Endodermal cell (in vitro differentiated cells): ENCODE measurements at places on chromosomes 2 and 18. TPM values are rescaled to one million over a fixed set of nuclear protein-coding genes. Genes with fewer than 3 reads are reported as not detected.

DNA sequence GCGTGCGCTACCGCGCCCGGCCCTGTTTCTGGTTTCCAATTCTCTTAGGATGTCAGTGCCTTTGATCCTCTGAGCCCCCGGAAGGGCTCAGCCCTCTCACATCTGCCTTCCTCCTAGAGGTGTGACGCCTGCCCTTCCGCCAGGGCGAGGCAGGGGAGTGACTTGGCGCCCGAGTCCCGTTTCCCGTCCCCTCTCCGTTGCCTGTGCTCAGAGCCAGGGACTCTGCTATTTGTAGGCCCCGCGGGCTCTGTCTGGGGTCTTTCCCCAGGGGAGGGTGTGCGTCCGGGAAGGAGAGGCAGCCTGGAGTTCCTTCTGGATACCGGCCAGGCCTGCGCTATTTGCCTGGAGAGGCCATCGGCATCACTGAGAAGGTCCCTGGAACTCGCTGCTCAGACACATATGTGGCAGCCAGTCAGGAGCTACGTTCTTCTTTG, 103.7 kb upstream of the TAF1B start:
- H3K4me1 ChIP-seq, result no peaks in the 10 kb centered on the region
- no peak for DNase-seq
- no peaks in the 10 kb centered on the region for H3K27me3 ChIP-seq
- H3K4me3 ChIP-seq, result no peak overlapping the region
- H3K36me3 ChIP-seq, result no peaks in the 10 kb centered on the region

GRCh38 chr2:59752512-59752911, 800.9 kb downstream of the BCL11A start:
- H3K27ac ChIP-seq, result no peak overlapping the region
- H3K4me3 ChIP-seq, result no peak overlapping the region
- no peaks in the 10 kb centered on the region for H3K36me3 ChIP-seq

GRCh38 chr2:128170776-128171175, 79.8 kb downstream of the UGGT1 start:
- H3K4me1 ChIP-seq, result no peaks in the 10 kb centered on the region
- H3K36me3 ChIP-seq, result peaks cover 91% of the 10 kb centered on the region
- no peak overlapping the region for H3K4me3 ChIP-seq
- no peak for DNase-seq
- H3K27me3 ChIP-seq, result no peaks in the 10 kb centered on the region

GRCh38 chr18:10440884-10441283, 13.6 kb upstream of the APCDD1 start:
- H3K4me3 ChIP-seq, result no peak overlapping the region
- peaks cover 2% of the 10 kb centered on the region for H3K4me1 ChIP-seq
- H3K27ac ChIP-seq, result no peak overlapping the region

DNA sequence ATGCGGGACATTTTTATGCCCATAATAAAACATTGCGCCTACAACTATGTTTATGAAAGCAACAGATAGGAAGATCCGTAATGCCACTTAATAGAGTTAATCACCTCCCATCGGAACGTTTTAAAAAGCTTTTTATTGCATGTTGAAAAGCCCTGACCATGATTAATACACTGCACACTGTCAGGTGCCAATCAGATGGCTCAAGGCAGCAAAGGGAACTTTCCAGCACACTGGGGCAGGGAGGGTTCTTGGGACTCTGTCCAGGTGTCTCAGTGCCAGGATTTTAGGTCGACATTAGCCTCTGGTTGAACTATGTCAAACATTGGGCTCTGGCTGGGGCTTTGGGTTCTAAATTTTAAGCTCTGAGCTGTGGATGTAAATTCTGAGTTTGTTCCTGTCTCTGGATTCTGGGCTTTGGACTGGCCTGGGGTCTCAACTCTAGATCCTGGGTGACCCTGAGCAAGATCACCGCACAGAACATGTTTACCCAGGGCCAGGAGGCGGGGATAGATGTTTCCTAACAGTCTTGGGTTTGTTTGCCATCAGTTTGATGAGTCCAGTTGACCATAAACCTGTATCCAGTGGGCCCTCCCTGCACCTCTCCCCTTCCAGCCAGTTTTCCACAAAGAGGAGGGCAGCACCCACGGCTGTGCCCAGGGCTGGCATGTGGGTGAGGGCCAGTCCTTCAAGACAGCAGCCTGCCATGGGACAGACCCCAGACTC, 262.7 kb downstream of the ATAD2B start:
- H3K4me1 ChIP-seq, result no peaks in the 10 kb centered on the region
- no peak for DNase-seq
- H3K36me3 ChIP-seq, result no peaks in the 10 kb centered on the region
- H3K27ac ChIP-seq, result no peak overlapping the region
- no peak overlapping the region for H3K4me3 ChIP-seq

- no peaks in the 10 kb centered on the region for H3K36me3 ChIP-seq
- no peaks in the 10 kb centered on the region for H3K27me3 ChIP-seq
- no peak for DNase-seq
- H3K27ac ChIP-seq, result no peak overlapping the region
- H3K4me3 ChIP-seq, result no peak overlapping the region
Observed at GRCh38 chr18:24126155-24126961, 12.5 kb upstream of the CABYR start.

GRCh38 chr2:643334-643733, 33.9 kb downstream of the TMEM18 start:
- no peaks in the 10 kb centered on the region for H3K36me3 ChIP-seq
- H3K27me3 ChIP-seq, result peaks cover 11% of the 10 kb centered on the region
- no peak overlapping the region for H3K27ac ChIP-seq
- H3K4me1 ChIP-seq, result no peaks in the 10 kb centered on the region

DNA sequence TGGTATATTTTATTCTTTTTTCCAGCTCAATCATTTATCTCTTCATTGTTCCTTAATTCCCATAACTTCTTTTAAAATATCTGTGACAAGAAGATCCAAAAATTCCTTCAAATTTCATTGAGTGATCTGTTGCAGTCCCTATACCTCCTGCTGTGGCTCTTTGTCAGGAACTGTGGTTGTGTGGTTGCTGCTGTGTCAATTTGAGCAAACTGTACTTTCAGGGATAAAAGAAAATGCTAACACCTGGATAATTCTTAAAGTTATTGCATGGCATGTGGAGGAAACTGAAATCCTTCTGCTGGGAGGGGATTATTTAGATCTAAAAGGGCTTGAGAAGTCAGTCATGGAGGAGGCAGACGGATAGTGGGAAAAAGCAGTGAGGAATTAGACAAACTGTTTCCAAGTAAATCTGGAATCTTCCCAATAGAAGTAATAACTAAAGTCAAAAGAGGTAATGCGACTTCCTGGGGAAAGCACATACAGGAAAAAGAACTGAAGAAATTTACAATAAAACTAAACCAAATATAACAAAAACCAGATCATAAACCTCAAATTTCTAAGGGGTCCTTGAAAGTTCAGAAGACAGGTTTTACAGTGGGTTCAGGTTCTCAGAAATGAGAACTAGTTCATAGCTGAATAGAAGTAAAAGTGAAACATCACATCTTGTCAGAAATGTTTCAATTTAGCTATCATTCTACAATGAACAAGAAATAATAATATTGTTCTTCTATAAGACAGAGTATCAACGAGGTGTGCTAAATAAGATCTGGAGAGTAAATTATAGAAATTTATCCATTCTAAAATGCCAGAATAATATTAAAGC, 33.5 kb upstream of the CD226 start:
- no peaks in the 10 kb centered on the region for H3K36me3 ChIP-seq
- no peaks in the 10 kb centered on the region for H3K27me3 ChIP-seq
- no peak overlapping the region for H3K4me3 ChIP-seq
- no peak for DNase-seq

GRCh38 chr2:113324684-113325160, 46.0 kb upstream of the PAX8 start:
- H3K4me1 ChIP-seq, result no peaks in the 10 kb centered on the region
- peak overlapping the region; percentile 60 for H3K27ac ChIP-seq
- H3K4me3 ChIP-seq, result peak overlapping the region; percentile 73
- peak; percentile 88 for DNase-seq
- no peaks in the 10 kb centered on the region for H3K36me3 ChIP-seq
- H3K27me3 ChIP-seq, result peaks cover 44% of the 10 kb centered on the region

POTEI gene
- total RNA-seq, result 1.2 and 2.0 TPM in 2 replicates

POTEE gene
- 1.5 and 2.3 TPM in 2 replicates for total RNA-seq

ALPI gene
- total RNA-seq, result not detected in 3 replicates
